Inflammatory macrophage treated with lipopolysaccharide for 1 hour (primary cell): ENCODE measurements at places on chromosomes 16 and 17.

- no peak for DNase-seq
Measured at GRCh38 chr17:59406808-59407381, 75.4 kb downstream of the YPEL2 start.

DNA sequence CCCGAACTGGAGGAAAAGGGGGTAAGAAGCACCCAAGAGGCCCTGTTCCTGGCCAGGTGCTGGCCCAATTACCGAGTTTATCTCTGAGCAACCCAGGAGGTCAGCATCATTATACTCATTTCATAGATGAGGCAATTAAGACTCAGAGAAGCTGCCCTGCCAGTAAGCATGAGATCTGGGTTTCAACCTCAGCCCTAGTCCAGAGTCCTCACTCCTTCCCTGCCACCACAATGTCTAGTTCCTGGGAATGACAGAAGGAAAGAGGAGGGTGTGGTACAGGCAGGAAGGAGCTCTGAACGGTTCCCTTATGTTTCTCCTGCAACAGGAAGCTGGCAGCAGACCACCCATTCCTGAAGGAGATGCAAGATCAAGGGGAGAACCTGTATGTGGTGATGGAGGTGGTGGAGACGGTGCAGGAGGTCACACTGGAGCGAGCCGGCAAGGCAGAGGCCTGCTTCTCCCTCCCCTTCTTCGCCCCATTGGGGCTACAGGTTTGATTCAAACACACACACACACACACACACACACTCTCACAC, 7.4 kb downstream of the GSDMA start:
- DNase-seq: no peak

- DNase-seq: no peak
Measured at GRCh38 chr16:85190572-85190971, 78.3 kb upstream of the CIBAR2 start.

GRCh38 chr16:73202161-73202729, 154.3 kb upstream of the ZFHX3 start:
- DNase-seq: no peak

DNA sequence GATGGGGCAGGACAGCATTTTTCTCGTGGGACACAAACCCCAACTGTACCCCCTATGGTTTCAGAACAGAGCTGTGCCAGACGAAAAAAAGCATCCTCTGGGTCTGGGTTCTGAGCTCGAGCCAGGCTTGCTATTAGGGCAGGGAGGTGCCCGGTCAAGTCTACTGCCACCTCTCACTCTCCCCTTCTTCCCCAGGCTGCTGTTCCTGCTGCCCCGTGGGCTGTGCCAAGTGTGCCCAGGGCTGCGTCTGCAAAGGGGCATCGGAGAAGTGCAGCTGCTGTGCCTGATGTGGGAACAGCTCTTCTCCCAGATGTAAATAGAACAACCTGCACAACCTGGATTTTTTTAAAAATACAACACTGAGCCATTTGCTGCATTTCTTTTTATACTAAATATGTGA, 1.1 kb downstream of the MT1E start:
- DNase-seq: no peak

GRCh38 chr17:29129731-29130130, 50.5 kb downstream of the MYO18A start:
- DNase-seq: no peak

- DNase-seq: no peak
Measured at GRCh38 chr16:53305743-53306142, 128.5 kb upstream of the RBL2 start.

DNA sequence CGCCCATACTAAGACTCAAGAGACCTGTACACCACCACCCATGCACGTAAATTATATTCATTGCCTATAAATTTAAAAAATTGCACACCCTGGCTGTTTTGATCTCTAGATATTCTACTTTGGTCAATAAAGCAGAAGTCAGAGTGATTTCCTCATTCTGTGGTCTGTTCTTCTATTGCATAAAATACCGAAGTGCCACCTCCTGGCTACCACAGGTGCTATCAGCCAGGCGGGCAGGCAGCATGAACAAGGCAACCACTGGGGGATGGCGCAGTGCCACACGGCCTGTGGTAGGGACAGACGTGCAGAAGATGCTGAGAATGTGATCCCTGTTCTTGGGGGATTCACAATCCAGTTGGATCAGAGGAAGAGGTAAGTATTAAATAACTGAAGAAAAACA, 122.3 kb downstream of the CDK5R1 start:
- DNase-seq: peak; percentile 34

DNA sequence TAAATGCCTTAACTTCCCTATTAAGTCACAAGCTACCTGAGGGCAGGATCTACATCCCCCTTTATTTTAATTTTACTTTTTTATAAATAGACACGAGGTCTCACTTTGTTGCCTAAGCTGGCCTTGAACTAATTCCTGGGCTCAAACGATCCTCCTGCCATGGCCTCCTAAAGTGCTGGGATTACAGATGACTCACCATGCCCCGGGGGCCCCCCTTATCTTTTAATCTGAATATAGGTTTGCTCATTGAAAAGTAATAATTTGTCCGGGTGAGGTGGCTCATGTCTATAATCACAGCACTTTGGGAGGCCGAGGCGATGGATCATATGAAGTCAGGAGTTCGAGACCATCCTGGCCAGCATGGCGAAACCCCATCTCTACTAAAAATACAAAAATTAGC, 14.2 kb downstream of the ETV4 start:
- no peak for DNase-seq

- no peak for DNase-seq
Measured at GRCh38 chr17:69960755-69961154, 114.3 kb upstream of the KCNJ16 start.

- DNase-seq: no peak
Measured at GRCh38 chr17:2718150-2718938, 6.8 kb upstream of the CLUH start.

GRCh38 chr17:11486868-11487310, 111.4 kb upstream of the DNAH9 start:
- no peak for DNase-seq

DNA sequence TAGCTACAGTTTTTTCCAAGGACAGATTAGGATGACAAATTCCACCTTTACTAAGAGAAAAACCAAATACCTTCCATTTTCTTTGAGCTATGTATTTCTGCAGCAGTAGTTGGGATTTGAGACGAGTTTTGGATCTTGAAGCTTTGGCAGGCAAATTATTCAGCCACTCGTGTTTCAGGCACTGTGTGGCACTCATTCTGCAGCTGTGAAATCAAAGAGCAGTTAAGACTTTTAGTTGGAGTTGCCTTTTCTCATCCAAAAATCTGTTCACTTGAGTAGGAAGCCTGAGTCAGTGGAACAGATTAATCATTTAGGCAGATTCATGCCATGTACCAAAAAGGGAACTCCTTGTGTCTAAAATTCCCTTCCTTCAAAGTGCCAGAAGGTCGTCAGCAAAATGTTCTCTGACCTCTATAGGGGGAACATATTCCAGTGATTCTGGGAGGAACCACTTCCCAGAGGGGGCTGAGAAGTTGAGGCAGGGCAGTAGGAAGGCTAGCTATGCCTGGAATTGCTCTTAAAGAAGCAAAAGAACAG, 20.1 kb downstream of the ORC6 start:
- DNase-seq: peak; percentile 60

DNA sequence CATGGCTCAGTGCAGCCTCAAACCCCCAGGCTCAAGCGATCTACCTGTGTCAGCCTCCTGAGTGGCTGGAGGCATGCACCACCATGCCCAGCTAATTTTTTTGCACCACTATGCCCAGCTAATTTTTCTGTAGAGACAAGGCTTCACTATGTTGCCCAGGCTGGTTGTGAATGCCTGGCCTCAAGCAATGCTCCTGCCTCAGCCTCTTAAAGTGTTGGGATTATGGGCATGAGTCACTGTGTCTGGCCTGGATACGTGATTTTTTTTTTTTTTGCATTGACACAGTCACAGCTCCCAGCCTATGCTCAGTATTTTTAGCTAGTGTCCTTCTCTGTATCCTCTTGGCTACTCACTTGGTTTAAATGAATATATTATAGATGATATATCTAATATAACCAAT, 377.0 kb upstream of the TNRC6C start:
- DNase-seq: no peak

GRCh38 chr17:81448950-81449349, 53.7 kb downstream of the BAHCC1 start:
- DNase-seq: no peak

- no peak for DNase-seq
Measured at GRCh38 chr17:64998436-64999190, 57.9 kb downstream of the GNA13 start.

GRCh38 chr17:80959330-80960036, 32.2 kb upstream of the CHMP6 start:
- DNase-seq: no peak

GRCh38 chr17:15096511-15096910, 168.6 kb downstream of the PMP22 start:
- no peak for DNase-seq

DNA sequence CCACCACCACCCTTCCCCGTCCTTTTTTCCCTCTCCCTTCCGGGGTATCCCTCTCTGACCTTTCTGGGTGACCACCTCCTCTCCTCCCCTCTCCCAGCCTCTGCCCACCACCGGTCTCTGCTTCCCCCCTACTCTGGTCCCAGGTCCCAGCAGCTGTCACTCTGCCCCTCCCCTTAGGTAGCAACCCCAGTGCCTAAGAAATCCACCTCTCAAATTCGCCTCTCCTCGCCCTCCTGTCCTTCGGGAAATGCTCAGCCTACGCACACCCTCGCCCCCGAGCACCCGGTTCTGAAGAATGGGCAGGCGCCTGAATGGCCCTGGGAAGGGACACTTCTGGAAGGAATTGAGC, 775 bp upstream of the SP6 start:
- no peak for DNase-seq

DNA sequence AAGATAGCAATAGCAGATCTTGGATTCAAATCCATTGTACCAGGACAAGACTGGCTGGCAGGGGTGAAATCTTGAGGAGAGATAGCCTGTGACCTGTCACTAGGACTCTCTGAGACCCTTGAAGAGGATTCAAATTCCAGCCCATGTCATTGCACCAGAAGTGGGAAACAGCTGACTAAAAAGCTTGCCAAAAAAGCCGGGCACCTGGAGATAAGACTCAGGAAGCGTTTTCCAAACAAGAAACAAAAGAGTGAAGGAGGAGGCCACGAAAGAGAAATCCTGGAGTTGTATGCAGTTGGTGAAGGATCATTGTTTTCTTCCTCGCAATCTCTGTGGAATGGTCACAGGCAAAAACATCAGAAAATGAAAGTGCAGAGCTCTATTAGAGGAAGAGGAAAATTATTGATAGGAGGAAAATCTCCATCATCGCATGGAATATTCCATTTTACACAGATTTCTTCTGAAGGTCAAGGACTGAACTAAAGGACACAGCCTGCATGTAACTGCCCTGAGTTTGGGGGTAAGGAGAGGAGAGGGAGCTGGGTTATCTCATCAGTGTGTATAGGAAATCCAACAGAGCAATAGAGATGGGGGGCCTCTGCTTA, 9.0 kb upstream of the WSB1 start:
- DNase-seq: no peak

GRCh38 chr16:27517664-27518063, 32.0 kb downstream of the GTF3C1 start:
- DNase-seq: no peak

DNA sequence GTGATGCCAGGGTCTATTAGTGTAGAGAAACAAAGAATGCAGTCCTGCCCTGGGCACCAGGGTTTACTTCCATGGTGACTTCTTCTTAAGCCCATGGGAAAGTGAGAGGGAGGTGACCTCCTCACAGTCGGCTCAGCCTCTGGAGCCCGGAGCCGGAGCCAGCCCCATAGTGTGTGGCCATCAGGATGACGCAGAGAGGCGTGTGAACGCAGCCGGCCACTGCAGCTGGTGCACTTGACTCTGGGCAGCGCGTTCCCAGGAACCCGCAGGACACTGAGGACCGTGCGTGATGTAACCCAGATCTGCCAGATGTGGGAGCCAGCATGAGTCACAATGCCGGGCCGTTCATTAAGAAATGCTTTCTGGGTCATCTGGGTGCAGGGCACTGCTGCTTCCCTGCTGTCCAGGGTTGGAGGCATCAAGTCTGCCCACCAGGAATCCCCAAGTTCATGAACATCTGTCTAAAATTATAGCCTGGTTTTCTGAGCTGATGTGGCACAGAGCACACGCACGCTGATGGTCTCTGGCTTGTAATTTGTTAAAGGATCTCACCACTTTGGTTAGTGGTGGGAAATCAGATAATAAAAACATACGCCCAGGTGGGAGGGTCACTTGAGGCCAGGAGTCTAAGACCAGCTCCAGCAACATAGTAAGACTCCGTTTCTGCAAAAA, 114.1 kb downstream of the PITPNC1 start:
- DNase-seq: peak; percentile 85

DNA sequence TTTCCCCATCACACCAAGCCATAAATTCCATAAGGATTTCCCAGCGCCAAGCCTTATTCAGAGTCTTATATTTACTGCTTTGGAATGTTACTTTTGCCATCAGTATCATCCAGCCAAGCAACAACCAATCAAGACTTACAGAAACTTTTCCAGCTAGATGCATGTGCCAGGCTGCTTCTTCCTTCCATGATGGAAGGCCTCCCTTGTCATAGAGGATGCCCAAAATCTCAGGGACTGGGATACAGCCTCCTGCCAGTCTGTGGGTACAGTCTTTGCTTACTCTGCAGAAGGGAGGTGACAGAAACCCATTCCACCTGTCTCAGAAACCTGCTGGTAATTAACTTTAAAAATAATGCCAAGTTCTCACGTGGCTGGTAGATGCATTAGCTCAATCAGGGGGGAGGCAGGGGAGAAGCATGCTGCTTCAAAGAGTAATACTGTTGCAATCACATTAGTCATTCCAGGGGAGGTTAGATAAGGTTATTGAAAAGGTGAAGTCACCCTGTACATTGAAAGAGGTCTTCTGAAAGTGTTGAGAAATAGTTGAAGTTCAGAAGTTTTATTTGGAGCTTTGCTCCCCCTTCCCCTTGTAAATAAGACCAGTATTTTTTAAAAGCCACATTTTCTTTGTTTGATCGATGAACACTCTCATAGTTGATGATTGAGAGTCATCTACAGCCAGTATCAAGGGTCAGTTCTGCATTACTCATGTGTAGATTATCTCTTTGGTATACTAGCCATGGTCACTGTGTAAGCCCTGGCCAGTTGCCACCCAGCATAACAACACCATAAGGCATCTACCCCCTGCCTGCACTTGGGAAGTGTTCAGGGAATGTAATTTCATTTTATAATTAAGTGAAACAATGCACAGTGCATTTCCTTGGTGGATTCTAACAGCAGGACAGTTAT, 22.2 kb downstream of the HLF start:
- no peak for DNase-seq

GRCh38 chr16:86680661-86681030, 102.3 kb downstream of the FOXL1 start:
- DNase-seq: no peak

GRCh38 chr17:1232786-1233185, 37.5 kb upstream of the BHLHA9 start:
- peak; percentile 64 for DNase-seq

- DNase-seq: no peak
Measured at GRCh38 chr16:68078701-68079375, 6.3 kb upstream of the NFATC3 start.

GRCh38 chr17:71402007-71402406, 718.8 kb upstream of the SOX9 start:
- DNase-seq: no peak
